ENCODE measurements at places on chromosomes 6 and 20. TPM values are rescaled to one million over a fixed set of nuclear protein-coding genes. Genes with fewer than 3 reads are reported as not detected.

Gene ZBTB9
- total RNA-seq: 5.5 TPM

Gene NHLRC1
- 0.96 TPM for total RNA-seq

Gene TMEM151B
- not detected for total RNA-seq

Gene ECI2
- total RNA-seq: 19.8 TPM

Gene HUS1B
- total RNA-seq: 0.40 TPM

Gene RFX6
- not detected for total RNA-seq

Gene LKAAEAR1
- 0.36 TPM for total RNA-seq

Gene COL9A3
- total RNA-seq: 1.5 TPM

Gene SLC44A4
- total RNA-seq: 2.9 TPM

Gene SLC17A1
- not detected for total RNA-seq

Gene PTPRA
- total RNA-seq: 36.5 TPM

Gene OPRL1
- 0.12 TPM for total RNA-seq

Gene BPIFB4
- total RNA-seq: not detected

Gene TRIM31
- 0.20 TPM for total RNA-seq

Gene ELMO2
- 30.0 TPM for total RNA-seq

Gene ULBP1
- 1.2 TPM for total RNA-seq

Gene CST2
- total RNA-seq: not detected

Gene DSP
- total RNA-seq: 1,306 TPM

Gene SLC17A3
- not detected for total RNA-seq

Gene C20orf144
- not detected for total RNA-seq

Gene PLN
- total RNA-seq: 1.5 TPM

Gene CBFA2T2
- 9.0 TPM for total RNA-seq

Gene GCNT2
- total RNA-seq: 8.1 TPM

Gene SPATS1
- not detected for total RNA-seq

All from esophagus mucosa (tissue), 1 donor.